Activated naive CD8-positive, alpha-beta T cell treated with anti-CD3 and anti-CD28 coated beads, Interleukin-2, amount 10 ng/mL, durations not matched to agents 7 days and 5 days (primary cell): ENCODE measurements at places on chromosomes 16 and 17.

DNA sequence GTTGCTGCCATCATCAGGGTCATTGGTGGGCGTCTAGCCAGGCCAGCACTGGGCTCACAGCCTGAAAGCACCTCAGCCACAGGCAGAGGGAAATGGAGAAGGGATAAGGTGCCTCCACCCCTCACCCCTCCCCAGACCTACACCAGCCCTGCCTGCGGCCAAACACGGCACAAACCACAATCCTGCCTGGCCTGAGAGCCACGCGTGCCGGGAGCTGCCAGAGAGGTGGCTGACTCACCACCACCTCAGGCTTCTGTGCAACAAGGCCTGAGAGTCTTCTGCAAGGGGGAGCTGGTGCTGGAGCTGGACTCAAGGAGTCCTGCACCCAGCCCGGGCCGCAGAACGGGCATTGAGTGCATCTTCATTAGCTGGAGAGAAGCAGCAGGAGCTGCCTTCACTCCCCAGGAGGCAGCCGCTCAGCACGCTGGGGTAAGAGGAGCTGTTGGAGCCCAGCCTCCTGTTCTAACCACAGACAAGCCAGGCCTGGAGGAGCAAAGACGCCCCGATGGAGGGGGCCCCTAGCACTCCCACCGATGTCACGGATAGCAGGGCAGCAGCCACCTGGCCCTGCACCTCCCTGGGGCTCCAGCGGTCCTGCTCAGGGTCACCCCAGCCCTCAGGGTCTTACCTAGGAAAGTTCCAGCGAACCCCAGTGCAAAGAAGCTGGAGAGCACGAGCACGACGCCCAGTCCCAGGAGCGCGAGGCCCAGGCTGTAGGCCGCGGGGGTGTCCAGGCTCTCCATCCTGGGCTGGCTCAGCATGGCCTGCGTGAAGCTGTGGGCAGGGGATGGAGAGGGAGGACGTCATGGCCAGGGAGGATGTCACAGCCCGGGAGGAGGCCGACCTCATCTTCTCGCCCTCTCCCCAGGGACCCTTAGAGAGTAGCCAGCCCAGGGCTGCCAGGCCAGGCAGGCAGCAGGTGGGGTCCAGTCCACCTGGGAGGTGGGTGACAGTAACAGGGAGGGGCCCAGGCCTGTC lies 16.0 kb upstream of the RASD1 start:
- H3K27me3 ChIP-seq, result no peaks in the 10 kb centered on the region
- H3K4me1 ChIP-seq, result peaks cover 4% of the 10 kb centered on the region
- no peak overlapping the region for H3K4me3 ChIP-seq

- H3K36me3 ChIP-seq, result no peaks in the 10 kb centered on the region
- H3K27me3 ChIP-seq, result no peaks in the 10 kb centered on the region
- peaks cover 39% of the 10 kb centered on the region for H3K4me1 ChIP-seq
These were observed 14.2 kb downstream of the NAA60 start for GRCh38 chr16:3457434-3458252.

DNA sequence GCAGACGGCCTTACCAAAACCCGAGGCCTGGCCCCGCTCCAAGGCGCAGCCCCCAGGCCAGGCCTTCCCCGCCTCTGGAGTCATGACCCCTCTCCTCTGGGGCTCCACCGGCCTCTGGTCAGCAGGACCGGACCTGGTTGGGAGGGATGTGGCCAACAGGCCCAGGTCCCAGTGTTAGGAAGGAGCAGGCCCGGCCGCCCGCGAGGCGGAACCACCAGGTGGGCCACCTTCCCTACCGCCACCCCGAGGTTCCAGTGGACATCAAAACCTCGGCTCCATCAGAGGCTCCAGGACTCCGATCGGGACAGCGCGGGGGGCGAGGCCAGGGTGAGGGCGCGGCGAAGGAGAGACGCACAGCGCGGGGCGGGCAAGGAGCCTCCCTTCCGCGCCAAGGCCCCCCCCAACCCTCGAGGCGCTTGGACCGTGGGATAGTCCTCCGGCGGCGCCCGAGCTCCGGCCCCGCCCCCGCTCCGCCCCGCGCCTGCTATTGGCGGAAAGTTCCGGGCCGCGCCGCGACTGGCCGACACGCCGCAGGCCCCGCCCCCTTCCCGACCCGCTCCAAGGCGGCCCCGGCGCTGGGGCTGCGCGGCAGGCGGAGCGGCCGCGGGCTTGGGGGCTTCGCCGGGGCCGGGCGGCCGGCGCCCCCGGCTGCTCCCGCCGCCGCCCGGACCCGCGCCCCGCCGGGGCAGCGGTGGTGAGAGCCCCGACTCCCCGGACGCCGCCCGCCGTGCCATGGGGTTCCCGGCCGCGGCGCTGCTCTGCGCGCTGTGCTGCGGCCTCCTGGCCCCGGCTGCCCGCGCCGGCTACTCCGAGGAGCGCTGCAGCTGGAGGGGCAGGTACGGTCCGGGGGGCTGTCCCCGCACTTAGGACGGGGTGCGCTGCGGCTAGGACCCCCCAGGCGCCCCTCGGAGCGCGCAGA lies at the start of gene METRN:
Gene METRN, plus strand, starts transcription at position 561 of the 919 bp plus-strand sequence. Its CDS starts 172 bp downstream, at position 733.
- H3K27ac ChIP-seq, result no peak within 1 kb of the TSS
- peak; percentile 97 for DNase-seq
- H3K4me3 ChIP-seq, result peak within 1 kb of the TSS; percentile 25
- no peaks in the 10 kb centered on the region for H3K36me3 ChIP-seq
- H3K27me3 ChIP-seq, result peaks cover 14% of the 10 kb centered on the region
- H3K4me1 ChIP-seq, result peaks cover 4% of the 10 kb centered on the region

GRCh38 chr17:7650509-7651096 lies at the start of gene ATP1B2:
TSS of gene ATP1B2 (plus strand) at chr17:7650926. CDS start at chr17:7651519, 593 bp downstream.
- H3K27ac ChIP-seq, result peak within 1 kb of the TSS; percentile 35
- H3K27me3 ChIP-seq, result peaks cover 49% of the 10 kb centered on the region
- no peaks in the 10 kb centered on the region for H3K36me3 ChIP-seq
- DNase-seq, result peak; percentile 71

DNA sequence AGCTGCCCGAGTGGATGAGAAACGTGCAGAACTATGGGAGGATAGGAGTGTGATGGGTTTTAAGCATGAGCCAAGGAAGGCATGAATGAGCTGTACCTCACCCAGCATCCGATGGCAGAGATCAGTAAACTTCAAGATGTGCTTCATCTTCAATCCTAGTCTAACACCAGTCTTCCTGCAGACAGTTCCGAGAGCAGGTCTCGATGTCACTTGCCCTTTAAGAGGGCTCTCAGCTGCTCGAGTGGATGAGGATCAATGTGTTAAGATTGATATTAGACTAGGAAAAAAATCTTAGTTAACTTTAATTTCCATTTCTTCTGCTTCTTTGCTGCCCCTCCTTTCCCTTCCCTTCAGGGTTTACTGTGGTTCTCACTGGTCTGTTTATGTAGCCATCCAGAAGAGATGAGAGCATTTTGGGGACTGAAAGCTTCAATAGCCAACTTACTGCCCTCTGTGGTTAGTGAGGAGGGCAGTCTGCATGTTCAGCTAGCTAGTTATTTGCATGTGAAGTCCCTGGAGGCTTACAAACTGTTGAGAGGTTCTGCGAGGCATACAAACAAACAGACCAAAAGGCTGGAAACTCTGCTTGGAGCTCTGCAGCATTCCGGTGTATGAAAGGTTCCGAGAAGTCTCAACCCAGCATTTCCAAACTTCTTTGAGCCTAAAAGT lies 15.3 kb downstream of the KLHL36 start:
- no peak for DNase-seq
- no peak overlapping the region for H3K27ac ChIP-seq
- peaks cover 13% of the 10 kb centered on the region for H3K4me1 ChIP-seq

- no peak overlapping the region for H3K4me3 ChIP-seq
- H3K27ac ChIP-seq, result no peak overlapping the region
- peaks cover 2% of the 10 kb centered on the region for H3K27me3 ChIP-seq
- no peaks in the 10 kb centered on the region for H3K36me3 ChIP-seq
These were observed 73.0 kb downstream of the SLC6A2 start for GRCh38 chr16:55728797-55729196.

DNA sequence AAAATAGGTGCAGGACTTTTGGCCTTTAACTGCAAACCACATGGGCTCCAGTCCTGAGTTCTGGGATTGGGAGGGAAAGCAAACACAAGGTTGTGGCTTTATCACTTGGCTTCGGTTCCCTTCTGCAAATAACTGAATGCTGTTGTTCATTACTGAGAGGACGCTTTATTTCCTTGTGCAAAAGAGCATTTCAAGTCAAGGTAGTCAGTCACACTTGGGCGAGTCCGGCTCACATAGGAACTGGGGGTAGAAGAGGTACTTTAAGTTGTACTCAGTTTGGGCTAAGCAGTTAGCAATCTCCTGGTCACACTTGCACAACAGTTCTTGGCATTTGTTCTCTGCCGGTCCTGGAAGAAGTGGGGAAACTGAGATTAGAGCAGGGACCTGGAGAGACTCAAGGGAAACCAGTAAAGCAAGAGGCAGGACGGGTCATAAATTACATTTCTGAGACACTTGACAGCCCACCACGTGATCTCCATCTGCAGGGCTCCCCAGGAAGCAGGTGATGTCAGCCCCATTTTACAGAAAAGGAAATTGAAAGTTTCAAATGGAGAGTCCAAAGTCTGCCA lies 21.6 kb downstream of the PLA2G10 start:
- peaks cover 5% of the 10 kb centered on the region for H3K27me3 ChIP-seq
- no peak for DNase-seq
- H3K4me3 ChIP-seq, result peak overlapping the region; percentile 4
- H3K27ac ChIP-seq, result peak overlapping the region; percentile 1

DNA sequence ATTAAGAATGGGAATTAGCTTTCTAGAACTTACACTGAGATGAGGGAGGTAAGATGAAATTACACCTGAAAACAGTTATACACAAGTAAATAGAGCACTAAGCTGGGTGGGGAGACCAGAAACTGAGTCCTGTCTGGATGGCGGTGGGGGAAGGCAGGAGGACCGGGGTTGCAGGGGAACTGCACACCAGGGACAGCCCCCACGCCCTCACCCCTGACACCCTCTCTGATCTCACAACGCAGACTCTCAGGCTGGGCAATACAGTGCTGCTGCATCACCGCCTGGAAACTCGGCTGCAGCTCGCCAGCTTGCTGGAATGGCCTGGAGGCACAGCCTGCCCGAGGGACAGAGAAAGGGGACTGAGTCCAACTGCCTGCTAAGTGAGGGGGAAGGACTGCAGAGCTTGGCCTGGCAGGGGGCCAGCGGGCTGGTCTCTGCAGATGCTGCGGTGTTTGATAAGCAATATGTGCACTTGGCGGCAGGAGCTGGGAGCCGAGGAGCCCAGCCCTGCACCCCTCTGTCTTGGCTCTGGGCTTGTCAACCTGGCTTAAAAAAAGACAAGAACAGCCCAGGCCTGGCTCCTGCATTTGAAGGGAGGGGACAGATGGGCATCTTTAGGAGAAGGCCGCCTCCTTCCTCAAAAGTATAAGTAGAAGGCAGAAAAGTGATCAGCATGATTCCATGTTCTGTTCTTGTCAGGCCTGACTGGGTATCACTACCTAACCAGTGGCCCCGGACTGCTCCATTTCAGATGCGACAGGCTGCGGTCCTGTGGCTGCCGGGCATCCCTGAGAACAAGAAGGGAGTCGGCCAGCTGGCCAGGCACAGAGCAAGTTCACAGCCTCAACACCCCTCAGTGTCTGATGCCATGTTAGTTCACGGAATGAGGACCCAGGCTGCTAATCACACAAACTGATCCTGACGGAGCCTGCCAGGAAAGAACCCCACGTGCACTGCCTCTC lies 30.2 kb downstream of the SPHK1 start:
- H3K27ac ChIP-seq, result no peak overlapping the region
- no peaks in the 10 kb centered on the region for H3K4me1 ChIP-seq
- no peaks in the 10 kb centered on the region for H3K36me3 ChIP-seq
- no peak overlapping the region for H3K4me3 ChIP-seq
